Activated T-cell treated with anti-CD3 and anti-CD28 coated beads, Interleukin-2, amount 50 U/mL, for 1 hour (primary cell): ENCODE measurements at places on chromosomes 6 and 20.

DNA sequence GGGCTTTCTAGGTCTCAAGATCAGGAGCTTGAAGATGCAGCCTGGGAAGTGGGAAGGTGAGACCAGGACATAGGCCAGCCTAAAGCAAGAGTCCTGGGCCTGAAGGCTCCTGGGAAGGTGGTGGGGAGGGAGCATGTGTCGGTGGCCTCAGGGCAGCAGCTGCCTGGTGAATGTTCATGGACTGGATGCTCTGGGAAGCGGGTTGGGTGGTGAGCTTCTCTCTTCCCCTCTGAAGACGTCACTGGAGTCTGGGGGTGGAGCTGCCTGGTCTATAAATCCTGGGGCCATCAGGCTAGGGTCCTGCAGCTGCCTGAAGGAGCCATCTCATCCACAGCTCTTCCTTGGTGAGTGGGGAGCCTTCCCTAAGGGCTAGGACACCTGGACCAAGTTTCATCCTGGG, at the start of gene GNRH2:
Gene GNRH2 (plus strand): TSS at position 301 of the 400 bp plus-strand sequence. CDS start 793 bp downstream, outside the sequence.
- no peak for DNase-seq

DNA sequence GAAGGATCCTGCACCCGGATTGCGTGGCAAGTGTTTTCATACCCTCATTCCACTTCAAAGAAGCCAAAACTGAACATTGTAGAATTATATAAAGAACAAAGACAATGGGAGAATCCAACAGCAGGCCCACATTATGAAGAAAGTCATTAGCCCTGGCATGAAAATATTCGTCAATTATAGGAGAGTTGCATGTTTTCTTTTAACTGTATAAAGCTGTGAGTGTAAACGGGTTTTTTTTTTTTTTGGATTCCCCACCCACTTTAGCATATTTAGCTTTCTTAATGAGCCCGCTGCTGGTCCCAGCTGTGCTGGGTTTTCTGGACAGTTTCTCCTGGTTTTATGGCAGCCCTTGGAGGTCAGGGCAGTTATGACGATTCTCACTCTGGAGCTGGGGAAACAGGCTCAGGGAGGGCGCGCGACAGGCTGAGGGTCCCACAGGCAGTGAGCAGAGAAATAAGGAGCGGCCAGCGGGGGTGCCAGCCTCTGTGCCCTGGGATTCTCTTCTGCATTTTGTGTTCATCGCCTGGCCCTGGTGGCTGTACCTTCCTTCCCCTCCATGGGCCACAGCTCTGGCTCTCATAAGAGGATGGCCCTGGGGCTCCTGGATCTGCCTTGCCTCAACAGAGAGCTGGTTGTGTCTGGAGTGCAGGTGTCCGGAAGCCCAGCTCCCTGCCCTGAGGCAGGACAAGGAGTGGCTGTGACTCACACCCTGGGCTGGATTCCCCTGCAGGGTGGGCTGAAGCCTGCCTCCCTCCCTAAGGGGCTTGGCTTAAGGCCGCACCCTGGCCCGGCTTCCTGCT, 24.1 kb upstream of the SULF2 start:
- DNase-seq: no peak

DNA sequence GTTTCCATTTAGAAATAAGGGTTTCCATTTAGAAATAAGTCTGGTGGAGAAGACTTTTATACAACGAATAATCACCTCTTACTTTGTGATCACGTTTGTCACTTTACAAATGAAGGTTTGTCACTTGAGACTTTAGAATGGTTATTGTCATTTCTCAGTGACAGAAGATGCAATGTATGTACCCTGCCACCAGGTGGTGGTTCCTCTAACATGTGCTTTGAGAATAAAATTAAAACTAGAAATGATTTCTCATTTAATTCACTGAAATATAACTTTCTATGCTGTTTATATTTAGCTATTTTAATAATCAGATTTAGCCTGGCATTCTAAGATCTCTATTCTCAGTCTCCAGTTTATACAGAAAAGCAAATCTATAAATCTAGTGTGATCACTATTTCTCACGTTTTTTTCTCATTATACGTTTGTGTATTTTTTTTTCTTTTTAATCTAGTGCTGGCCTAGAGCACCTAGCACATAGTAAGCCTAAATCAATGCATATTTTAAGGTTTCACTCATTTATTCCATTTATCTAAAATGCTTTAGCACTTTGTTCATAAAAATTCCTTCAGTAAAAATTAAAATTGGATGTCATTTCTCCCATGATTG, 57.4 kb upstream of the TFAP2D start:
- DNase-seq: no peak

- no peak for DNase-seq
These were observed 26.6 kb downstream of the NCOA5 start for GRCh38 chr20:46063151-46063550.

DNA sequence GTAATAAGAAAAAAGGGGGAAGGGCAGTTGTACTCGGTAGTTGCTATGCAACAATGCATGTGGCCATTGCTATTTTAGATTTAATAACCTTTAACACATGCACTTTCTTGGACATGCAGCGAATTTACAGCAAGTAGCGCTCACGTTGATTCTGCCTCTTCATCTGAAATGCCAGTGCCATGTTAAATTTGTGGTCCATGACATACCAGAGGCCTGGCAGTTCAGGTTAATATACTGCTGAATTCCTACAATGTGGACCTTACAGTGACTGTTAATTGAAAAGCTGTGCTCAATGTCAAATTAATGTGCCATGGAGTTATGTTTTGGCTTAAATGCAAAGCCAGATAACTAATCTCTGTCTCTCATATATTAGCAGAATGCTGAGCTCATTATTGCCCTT, 699.7 kb downstream of the DOK5 start:
- no peak for DNase-seq

DNA sequence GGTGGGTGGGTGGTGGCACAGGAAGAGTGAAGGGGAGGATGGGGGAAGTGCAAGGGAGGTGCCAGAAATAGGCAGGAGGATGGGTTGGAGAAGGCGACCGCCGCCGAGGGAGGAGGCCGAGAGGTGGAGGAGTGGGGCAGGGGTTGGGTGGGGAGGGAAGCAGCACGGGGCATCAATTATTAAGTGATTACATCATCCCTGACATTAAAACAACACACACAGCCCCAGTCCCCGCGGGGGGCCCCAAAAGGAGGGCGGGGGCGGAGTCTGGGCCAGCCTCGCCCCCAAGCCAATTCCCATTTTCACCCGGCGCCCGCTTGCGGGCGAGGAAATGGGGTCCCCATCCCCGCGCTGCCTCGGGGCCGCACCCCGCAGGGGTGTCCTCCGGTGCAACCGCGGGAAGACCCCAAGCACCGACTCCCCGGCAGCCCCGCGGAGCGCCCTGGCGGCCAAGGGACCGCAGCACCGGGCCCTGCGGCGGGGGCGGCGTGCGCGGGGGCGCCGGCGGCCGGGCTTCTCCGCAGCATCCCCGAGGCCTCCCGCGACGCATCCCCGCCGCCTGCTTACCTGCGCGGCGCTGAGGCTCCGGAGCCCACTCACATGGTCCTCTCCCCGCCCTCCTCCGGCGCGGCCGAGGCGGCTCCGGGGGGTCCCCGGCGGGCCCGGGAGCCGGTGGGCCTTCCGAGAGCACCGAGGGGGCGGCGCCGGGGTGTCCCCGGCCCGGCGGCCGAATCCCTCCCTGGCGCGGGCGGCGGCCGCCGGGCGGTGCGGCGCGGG, 663 bp downstream of the FYN start:
- peak; percentile 84 for DNase-seq

- no peak for DNase-seq
These were observed 15.9 kb upstream of the PCSK2 start for GRCh38 chr20:17210983-17211382.

GRCh38 chr20:64070244-64070993, 7.4 kb downstream of the TCEA2 start:
- DNase-seq: no peak

DNA sequence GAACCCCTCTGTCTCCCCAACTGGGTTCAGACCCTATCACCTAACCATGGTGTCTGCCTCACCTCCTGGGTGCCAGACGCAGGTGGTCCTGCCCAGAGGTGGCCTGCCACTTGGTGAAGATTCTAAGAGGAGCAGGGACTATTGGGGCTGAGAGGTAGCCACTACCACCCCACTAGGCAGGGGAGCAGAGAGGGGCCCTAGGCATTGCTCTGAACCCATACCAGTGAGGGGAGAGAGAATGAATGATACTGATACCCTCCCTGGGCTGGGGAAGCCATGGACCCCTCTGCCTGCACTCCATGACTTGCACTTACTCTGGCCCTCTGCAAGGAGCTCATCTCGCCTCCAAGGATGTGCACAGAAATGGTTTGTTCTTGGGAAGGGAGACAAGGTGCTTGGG, 31.7 kb upstream of the SPDEF start:
- no peak for DNase-seq

DNA sequence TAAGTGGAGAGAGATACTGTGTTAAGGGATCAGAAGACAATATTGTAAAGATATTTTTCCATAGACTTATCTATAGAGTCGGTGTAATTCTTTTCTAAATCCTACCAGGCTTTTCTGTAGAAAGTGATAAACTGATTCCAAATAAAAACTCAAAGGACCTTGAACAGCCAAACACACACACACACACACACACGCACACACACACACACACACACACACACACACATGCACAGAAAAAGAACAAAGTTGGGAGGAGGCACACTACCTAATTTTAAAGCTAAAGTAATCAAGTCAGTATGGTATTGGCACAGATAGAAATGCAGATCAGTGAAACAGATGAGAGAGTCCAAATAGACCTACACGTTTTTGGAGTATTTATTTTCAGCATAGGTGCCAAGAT, 456.2 kb downstream of the CDC5L start:
- DNase-seq: no peak

GRCh38 chr20:46359233-46359751, 47.1 kb downstream of the ELMO2 start:
- DNase-seq: no peak

DNA sequence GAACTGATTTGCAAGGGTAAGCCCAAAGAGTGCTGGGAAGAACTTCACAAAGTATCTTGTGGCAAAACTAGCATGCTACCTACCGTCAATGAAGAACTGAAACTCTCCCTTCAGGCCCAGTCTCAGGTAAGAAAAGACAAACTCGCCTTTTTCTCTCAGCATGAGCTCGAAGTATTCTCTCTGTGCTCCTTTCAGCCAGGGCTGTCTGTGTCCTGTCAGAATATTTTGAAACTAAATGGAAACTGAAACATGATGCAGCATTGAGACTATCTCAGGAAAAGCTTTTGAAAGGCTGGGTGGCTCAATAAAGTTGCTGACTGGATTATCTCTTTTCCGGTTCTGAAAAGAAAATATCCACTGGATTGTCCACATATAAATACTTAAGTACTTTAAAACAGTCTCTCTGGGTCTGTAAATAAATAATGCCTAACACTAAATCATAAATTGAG, 696 bp downstream of the CALHM5 start:
- no peak for DNase-seq
